ENCODE measurements at places on chromosomes 2 and 18. TPM values are rescaled to one million over a fixed set of nuclear protein-coding genes. Genes with fewer than 3 reads are reported as not detected.

- DNase-seq, result no peak
- H3K4me1 ChIP-seq, result peaks cover 8% of the 10 kb centered on the region
- no peak overlapping the region for H3K27ac ChIP-seq
- no peaks in the 10 kb centered on the region for H3K27me3 ChIP-seq
- no peaks in the 10 kb centered on the region for H3K36me3 ChIP-seq
Measured at GRCh38 chr2:132621131-132621875, 48.7 kb downstream of the LYPD1 start.

Gene HOXD1
- 0.19 TPM for total RNA-seq

GRCh38 chr18:44856157-44856556 lies 175.5 kb downstream of the SETBP1 start:
- DNase-seq, result no peak
- peaks cover 64% of the 10 kb centered on the region for H3K4me1 ChIP-seq
- no peaks in the 10 kb centered on the region for H3K36me3 ChIP-seq
- no peak overlapping the region for H3K27ac ChIP-seq

Gene TNFAIP6
- 3.5 TPM for total RNA-seq

Gene PAX3
- not detected for total RNA-seq

Data from esophagus muscularis mucosa (tissue), 4 donors.